ENCODE measurements at places on chromosomes 2 and 18. TPM values are rescaled to one million over a fixed set of nuclear protein-coding genes. Genes with fewer than 3 reads are reported as not detected.

The SP140 gene
- 55.8 TPM for polyA plus RNA-seq

The CNRIP1 gene
- polyA plus RNA-seq, result 11.9 TPM

DNA sequence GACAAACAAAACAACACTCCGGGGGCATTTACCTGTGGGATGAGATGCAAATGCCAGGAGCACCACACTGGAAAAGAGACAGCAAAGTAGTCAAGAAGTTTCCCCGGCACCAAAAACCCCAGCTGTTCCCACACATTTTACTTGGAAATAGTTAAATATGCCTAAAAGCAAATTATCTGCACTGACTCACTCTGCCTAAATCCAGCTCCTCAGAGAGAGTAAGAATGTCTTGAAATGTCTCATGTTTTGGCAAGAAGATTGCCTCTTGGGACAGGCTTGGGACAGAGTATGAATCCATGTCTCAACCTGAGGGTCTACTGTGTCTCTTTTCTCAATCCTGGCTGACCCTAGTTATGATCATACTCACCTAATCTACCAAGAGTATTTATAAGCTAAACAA, 87.5 kb upstream of the RIOK3 start:
- DNase-seq, result no peak

- no peak for DNase-seq
These were observed 216.9 kb upstream of the TNP1 start for GRCh38 chr2:217076657-217077232.

DNA sequence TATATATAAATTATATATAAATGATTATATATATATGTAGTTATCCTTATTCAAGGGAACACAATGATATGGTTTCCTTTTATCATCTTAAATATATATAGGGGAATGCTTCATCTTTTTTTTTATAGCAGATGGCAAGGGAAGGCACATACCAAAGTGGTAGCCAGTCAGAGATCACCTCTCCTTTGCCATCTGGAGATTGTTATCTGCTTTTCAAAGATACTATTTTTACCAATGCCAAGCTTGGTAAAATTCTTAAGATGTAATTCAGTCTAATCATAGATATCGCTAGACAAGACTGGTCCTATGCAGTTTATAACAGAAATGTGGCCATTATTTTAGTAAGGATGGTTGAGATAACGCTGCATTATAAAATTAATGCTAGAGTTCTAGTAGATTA, 64.7 kb upstream of the DSEL start:
- DNase-seq, result no peak

DNA sequence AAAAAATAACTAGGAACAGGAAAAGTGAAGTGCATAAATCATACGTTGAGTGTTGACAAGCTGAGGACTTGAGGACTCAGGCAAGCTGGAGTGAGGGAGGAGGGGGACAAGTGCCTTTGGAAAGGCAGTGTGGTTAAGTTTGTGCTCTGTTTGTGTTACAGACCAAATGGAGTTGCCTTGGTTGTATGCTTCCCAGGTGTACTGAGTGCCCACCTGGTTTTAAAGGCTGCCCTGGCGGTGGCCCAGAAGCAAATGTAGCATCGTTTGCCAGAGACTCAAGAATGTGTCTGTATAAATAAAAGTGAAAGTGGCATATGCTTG, 240.9 kb downstream of the PRKCE start:
- no peak for DNase-seq

- DNase-seq, result no peak
These were observed 33.5 kb upstream of the CRIM1 start for GRCh38 chr2:36322108-36322507.

Measured in spleen (tissue), 13 donors.